Mammary microvascular endothelial cell (primary cell): ENCODE measurements at places on chromosomes 6 and 20. TPM values are rescaled to one million over a fixed set of nuclear protein-coding genes. Genes with fewer than 3 reads are reported as not detected.

Gene WFDC5
- not detected in 2 replicates for total RNA-seq

Gene ZNF337
- total RNA-seq: 7.1 and 7.5 TPM in 2 replicates

Gene NKX2-4
- total RNA-seq: not detected in 2 replicates

Gene SLC16A10
- not detected in 2 replicates for total RNA-seq

Gene HLA-DRB1
- total RNA-seq: 0.39 and 1.8 TPM in 2 replicates

Gene OR2H1
- total RNA-seq: not detected in 2 replicates

Gene CAP2
- total RNA-seq: 1.8 and 1.9 TPM in 2 replicates

Gene KIF6
- total RNA-seq: 0.10 TPM in 1 of 2 replicates, not detected in the other

Gene OR2H2
- total RNA-seq: not detected in 2 replicates

Gene ZKSCAN3
- 2.6 and 3.1 TPM in 2 replicates for total RNA-seq

Gene OPRM1
- not detected in 2 replicates for total RNA-seq

Gene FNDC11
- total RNA-seq: 0.69 and 0.80 TPM in 2 replicates

Gene TNXB
- 2.5 and 3.3 TPM in 2 replicates for total RNA-seq

Gene GSTA3
- total RNA-seq: not detected in 2 replicates

Gene SRSF12
- total RNA-seq: 0.10 and 0.13 TPM in 2 replicates

Gene FAM50B
- total RNA-seq: 10.3 and 11.8 TPM in 2 replicates

Gene BMP2
- 36.0 and 37.5 TPM in 2 replicates for total RNA-seq

Gene C6orf58
- total RNA-seq: not detected in 2 replicates

Gene SUPT3H
- 3.5 and 4.0 TPM in 2 replicates for total RNA-seq
